CD4-positive, alpha-beta memory T cell (primary cell): ENCODE measurements at places on chromosomes 16 and 17. TPM values are rescaled to one million over a fixed set of nuclear protein-coding genes. Genes with fewer than 3 reads are reported as not detected.

DNA sequence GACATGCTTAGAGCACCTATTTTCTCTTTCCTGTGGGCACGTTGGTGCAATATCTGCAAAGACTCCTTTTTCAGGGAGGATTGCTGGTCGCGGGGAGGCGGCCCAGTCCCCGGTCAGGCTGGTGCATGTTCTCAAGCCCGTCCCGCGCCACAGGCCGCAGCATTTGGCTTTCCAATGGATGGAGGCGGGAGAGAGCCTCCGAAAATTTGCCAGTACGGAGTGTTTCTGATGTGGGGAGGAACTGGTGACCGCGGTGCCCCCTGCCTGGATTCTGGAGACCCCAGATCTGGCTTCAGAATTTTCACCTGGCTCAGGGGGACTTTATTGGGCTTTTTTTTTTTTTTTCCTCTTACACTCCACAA, 2.3 kb downstream of the CMIP start:
- no peak for DNase-seq

DNA sequence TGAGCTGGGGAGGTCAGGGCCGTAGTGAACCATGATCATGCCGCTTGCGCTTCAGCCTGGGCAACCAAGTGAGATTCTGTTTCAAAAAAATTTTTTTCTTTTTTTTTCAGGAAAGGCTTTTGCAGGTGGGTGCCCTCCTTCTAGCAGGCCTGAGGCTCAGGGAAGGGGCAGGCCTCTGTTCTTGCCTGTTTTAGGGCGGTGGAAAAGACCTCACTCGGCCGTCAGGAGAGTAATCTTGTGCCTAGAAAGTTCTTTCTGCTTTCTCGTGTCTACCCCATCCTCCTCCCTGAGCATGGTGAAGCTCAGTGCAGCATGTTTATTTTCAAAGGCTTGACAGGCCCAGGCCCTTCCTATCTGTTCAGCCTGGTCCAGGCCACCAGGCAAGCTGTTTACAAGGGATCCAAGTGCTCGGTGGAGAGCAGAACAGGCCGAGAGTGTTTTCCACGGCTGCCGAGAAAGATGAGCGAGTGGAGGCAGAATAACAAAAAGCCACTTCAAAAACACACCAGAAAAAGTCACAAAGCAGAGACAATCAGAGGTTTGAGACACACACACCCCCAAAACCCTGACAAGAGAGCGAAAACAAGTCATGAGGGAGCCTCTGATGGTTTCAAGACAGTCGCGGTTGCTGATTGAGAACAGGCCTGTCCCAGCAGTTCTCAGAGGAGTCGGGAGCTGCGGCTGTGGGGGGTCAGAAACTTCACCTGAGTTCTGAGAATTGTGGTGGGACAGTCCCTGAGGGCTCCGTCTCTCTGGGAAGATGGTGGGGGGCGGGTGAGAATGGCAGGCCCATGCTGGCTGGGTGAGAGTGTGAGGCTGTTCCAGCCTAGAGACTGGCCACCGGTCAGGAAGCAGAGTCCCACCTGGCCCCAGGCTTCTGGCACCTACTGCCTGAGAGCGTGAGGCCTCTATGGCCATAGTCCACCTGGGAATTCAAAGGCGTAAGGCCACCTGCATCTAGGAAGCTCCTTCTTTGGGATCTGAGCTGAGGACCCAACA, 37.5 kb upstream of the CCR7 start:
- peak; percentile 76 for DNase-seq

Gene GRIN2A
- not detected for total RNA-seq

DNA sequence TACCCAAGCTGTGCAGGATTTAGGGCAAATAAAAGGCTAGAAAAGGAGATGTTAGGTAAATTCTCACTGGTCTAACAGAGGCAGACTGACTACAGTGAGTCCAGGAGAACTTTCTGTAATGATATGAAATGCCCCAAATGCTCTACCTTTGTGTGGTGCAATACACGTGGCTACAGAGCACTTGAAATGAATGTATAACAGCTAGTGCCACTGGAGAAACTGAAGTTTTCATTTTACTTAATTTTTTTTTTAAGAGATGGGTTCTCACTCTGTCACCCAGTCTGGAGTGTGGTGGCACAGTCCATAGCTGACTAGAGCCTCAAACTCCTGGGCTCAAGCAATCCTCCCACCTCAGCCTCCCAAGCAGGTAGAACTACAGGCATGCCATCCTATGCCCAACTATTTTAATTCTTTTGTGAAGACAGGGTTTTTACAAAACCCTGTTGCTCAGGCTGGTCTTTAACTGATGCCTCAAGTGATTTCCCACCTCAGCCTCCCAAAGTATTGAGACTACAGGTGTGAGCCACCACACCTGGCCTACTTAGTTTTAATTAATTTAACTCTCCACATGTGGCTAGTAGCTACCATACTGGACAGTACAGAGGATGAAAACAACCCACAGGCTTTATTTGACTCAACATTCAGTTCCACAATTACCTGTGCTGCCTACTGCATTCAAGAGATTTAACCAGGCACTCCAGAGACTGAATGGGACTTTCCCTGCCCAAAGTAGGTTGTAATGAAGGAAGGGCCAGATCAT, 84.8 kb upstream of the PLEKHM1 start:
- no peak for DNase-seq

Gene TBC1D3K
- not detected for total RNA-seq

GRCh38 chr16:2437032-2437790, 8.0 kb downstream of the CCNF start:
- no peak for DNase-seq

GRCh38 chr17:8785547-8786413, 13.4 kb downstream of the MFSD6L start:
- DNase-seq: peak; percentile 50

GRCh38 chr16:26838931-26839330, 227.8 kb upstream of the C16orf82 start:
- no peak for DNase-seq

Gene ADAD2
- not detected for total RNA-seq

Gene PIMREG
- not detected for total RNA-seq

- no peak for DNase-seq
These were observed 662 bp downstream of the PGS1 start for GRCh38 chr17:78379131-78379491.

GRCh38 chr16:51968749-51969148, 578.2 kb downstream of the TOX3 start:
- no peak for DNase-seq

Gene CHST4
- total RNA-seq: not detected

DNA sequence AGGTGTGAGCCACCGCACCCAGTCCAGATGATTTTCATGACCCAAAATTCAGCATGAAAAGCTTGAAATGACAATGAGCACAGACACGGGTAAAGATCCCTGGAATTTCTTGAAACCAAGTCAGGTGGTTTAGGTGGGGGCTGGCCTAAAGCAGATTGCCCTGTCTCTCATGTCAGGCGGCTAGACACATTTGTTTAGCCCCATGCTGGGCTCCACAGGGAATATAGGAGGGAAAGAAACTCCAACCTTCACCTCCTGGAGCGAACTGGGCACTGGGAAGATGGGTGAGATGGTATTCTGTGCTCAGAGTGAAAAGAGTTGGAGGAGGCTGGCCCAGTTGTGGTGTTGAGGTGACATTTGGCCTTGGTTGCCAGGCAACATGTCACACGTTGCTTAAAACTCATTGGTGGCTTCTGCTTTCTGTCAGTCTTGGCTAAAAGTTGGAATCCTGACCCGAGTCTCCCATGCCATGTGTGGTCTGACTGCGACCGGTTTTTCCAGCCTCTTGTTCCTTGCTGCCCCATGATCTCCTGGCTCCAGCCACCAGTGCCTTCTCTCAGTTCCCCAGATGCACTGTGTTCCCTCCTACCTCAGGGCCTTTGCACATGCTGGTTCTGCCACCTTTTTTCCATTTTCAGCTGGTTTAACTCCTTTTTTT, 113.7 kb downstream of the ABCC6 start:
- DNase-seq: no peak

Gene ZNF597
- total RNA-seq: 5.3 TPM

Gene HS3ST3A1
- 4.2 TPM for total RNA-seq

Gene OTOP3
- not detected for total RNA-seq

DNA sequence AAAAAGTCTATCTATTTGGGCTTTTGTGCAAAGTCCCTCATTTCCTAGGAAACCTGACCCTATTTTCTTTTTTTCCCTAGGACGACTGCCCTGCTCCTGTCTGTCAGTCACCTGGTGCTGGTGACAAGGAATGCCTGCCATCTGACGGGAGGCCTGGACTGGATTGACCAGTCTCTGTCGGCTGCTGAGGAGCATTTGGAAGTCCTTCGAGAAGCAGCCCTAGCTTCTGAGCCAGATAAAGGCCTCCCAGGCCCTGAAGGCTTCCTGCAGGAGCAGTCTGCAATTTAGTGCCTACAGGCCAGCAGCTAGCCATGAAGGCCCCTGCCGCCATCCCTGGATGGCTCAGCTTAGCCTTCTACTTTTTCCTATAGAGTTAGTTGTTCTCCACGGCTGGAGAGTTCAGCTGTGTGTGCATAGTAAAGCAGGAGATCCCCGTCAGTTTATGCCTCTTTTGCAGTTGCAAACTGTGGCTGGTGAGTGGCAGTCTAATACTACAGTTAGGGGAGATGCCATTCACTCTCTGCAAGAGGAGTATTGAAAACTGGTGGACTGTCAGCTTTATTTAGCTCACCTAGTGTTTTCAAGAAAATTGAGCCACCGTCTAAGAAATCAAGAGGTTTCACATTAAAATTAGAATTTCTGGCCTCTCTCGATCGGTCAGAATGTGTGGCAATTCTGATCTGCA, 12.9 kb downstream of the TMEM98 start:
- no peak for DNase-seq

DNA sequence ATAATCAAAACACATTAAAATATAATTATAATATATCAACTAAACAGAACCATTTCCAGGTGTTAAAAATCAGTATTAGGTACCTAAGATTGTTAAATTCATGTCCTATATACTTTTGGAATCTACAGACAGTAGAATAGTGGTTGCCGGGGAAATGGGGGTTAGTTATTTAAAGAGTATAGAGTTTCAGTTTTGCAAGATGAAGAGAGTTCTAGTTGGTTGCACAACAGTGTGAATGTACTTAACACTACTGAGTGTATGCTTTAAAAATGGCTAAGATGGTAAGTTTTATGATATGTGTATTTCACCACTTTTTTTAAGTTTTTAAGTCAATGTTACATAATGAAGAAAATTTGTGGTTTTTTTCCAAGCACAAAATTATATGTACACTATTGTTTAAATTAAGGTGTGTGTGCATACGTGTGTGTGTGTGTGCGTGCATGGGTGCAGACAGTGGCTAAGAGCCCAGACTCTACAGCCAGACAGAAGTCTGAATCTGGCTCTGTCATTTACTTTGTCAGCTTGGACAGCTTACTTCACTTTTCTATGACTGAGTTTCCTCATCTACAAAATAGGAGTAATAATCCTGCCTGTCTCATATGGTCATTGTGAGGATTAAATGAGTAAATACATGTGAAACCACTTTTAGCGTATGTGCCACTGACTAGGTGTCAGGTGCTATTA, 25.3 kb upstream of the PHAF1 start:
- no peak for DNase-seq

- DNase-seq: no peak
These were observed 14.2 kb downstream of the TIMM22 start for GRCh38 chr17:1011138-1011537.

- no peak for DNase-seq
These were observed 66.3 kb upstream of the MYOCD start for GRCh38 chr17:12599186-12599920.

Gene CCL15
- not detected for total RNA-seq

DNA sequence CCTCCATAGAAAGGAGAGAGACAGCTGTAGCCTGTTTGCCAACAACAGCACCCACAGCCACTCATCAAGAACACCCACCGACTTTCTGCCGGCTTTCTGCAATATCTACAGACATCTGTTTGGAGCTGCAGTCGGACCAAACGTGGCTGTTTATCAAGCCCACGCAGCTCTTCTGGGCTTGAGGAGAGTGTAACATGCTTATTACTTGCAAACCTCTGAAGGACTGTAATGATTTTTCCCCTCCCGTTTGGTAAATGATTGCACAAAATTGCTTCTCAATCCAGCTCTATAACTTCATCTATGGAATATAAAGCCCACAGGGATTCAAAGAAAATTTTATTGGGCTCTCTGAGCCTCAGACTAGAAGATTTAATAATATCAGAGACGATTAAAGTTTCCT, 100.5 kb downstream of the VAT1L start:
- DNase-seq: no peak

DNA sequence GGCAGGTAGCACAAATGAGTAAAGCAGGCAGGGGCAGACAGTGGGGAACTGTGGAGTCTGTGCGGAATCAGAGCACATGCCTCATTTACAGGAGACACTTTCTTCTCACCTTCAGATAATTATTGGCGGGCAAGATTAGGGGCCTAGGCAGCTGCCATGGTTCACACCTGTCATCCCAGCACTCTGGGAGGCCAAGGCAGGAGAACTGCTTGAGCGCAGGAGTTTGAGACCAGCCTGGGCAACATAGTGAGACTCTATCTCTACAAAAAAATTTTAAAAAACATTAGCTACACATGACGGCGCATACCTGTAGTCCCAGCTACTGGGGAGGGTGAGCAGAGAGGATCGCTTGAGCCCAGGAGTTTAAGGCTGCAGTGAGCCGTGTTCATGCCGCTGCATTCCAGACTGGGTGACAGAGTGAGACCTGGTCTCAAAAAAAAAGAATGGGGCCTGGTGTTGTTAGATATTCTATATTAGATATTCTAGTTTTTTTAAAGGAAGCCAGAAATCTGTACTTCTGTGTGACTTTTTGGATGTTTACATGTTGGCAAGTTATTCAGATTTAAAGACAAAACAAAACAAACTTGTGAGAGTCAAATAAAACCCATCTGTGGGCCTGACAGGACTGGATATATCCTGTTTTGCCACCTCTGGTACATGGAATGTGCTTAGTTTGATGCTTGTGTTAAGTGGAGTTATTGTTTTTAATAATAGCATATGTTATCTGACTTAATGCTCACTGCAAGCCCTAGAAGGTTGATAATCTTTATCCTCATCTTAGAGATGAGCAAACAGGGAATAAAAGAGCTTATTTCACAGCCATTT, 4.9 kb upstream of the LPCAT2 start:
- DNase-seq: no peak

- DNase-seq: no peak
These were observed 42.2 kb downstream of the STX8 start for GRCh38 chr17:9533441-9533840.

GRCh38 chr17:68718465-68718864, 117.3 kb upstream of the FAM20A start:
- no peak for DNase-seq

Gene CHP2
- not detected for total RNA-seq
